NCI-H1048 (cell line): ENCODE measurements at places on chromosomes 3 and 15.
A peak's percentile ranks its signal among the peaks of the same experiment; 100 is the strongest.

DNA sequence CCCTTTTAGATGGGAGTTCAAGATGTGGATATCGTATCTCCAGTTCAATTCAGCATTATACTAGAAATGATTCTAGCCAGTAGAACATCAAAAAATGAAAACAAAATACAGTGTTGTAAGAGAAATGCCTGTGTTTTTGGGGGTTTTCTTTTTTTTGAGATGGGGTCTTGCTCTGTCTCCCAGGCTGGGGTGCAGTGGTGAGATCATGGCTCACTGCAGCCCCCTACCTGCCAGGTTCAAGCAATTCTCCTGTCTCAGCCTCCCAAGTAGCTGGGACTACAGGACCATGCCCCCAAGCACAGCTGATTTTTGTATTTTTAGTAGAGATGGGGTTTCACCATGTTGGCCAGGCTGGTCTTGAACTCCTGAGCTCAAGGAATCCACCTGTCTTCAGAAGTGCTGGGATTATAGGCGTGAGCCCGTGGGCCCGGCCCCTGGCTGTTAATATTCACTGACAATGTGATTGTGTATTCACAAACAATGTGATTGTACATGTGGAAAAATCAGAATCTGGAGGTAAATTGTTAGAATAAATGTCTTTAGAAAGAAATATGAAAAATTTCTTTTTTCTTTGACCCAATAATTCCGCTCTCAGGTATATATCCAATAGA lies 59.0 kb downstream of the ARIH1 start:
- DNase-seq, result no peak

DNA sequence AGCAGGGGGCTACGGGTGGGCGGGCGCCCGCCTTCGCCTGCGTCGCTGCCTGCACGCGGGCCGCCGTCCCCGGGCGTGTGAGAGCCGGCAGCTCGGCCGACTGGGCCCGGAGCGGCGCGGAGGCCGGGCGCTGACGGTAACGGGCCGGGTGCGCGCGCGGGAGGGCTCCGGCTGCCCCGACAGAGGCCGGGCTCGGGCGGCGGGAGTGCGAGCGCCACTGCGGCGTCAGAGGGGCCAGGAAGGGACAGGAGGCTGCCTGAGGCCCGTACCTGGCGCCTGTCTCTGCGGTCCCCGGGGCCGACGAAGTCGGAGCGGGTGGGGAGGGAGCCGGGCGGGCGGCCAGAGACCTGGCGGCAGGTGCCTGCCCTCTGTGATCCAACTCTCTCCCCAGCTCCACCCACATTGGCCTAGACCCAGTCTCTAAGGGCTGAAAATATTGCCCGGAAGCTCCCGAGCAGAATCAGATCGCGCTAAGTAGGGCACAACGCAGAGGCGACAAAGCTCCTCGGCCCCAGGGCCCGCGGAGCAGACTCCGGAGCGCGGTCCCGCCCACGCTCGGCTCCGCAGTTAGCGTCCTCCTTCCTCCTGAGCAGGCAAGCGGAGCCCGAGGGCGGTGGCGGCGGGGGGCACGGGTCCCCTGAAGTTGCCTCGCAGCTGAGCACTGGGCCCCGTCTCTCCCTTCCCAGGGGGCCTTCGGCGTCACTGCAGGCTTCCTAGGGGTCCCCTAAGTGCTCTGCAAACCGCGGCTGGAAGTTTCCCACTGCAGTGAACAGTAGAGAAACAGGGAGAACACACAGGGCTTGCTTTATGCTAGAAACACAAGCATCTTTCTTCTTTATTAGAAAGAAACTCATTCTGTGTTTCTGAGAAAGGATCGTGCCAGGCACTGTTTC lies at the start of gene MAN2A2:
Gene MAN2A2, plus strand, starts transcription at position 463 of the 893 bp plus-strand sequence. CDS start 906 bp downstream, outside the sequence.
- DNase-seq, result no peak

GRCh38 chr15:73751899-73752805 lies 999 bp downstream of the INSYN1 start:
- DNase-seq, result no peak

GRCh38 chr15:92803852-92804609 lies 96.1 kb upstream of the CHD2 start:
- DNase-seq, result no peak

DNA sequence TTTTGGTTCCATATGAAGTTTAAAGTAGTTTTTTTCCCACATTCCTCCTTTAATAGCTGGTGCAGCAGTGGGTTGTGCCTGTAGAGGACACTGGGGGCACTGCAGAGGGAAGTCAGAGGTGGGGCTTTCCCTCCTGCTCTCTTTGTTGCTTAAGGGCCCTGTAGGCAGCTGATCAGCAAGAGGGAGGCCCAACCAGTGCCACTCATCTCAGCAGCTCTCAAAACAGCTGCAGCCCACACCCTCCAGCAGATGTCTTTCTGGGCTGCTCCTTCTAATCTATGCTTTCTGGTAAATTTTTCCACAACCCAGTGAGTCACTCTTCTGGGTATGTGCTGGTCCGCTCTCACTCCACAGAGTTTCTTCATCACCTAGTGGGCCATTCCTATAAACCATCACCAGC lies 263.8 kb downstream of the FEZF2 start:
- no peak for DNase-seq

GRCh38 chr3:116064646-116065045 lies 380.6 kb downstream of the LSAMP start:
- no peak for DNase-seq

DNA sequence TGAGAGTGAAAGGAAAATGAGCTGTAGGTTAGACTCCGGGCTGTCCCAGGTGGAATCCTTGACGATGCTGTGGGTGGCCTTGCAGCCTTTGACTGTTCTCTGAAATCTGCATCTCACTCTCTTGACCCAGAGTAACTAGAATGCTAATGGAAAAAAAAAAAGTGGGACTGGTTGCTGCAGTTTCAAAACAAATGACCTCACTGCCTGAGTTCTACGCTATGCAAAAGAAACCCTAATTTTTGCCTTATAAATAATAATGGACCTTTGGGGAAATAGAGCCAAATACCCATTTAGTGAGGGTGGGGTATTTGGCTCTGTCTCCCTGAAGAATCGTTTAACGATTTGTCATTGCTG lies 309.7 kb upstream of the C2CD4B start:
- DNase-seq, result no peak

- DNase-seq, result no peak
Observed at GRCh38 chr3:39725321-39725720, 84.1 kb upstream of the MYRIP start.

DNA sequence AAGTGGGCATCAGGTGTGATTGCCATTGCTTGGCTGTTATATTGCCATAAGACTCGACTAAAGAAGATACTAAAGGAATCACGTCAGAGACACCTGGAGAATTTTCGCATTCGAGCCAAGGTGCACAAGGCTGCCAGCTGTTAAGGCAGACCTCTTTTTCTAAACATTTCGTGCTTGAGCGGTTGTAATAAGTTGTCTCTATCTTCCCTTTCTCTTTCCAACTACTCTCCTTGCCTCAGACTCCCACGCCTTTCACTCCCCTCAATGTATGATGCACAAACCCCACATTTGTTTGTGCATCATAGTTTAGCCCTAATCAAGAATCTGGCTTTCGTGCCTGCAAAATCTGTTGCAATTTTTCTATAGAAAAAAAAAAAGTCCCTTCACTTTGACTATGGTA lies 118.0 kb downstream of the IQCH start:
- DNase-seq, result no peak

DNA sequence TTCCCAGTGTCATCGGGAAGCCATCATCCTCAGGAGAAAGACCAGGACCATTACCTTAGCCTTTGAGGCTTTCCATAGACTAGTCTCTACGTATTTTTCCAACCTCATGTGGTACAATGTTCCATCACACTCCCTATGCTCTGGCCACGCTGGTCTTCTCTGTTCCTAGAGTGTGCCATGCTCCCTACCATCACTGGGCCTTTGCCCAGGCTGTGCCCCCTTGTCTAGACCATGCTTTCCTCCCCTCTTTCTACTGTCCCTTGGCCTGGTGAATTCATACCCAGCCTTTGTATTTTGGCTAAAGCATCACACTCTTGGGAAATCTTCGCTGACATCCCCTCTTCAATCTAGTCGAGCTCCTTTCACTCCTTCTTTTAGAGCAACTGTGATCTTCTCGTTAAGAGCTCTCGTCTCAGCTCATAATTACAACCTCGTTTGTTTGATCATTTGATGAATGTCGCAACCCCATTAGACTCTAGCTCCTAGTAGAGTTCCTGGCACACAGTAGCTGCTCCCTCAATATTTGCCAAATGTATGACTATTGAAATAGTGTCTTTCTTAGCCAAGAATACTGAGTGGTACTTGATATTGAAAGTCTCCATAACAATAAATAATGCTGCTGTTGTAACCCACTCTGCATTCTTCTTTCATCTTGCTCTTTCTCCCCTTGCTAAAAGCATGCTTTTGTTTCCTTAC lies 100.2 kb upstream of the FAM3D start:
- no peak for DNase-seq

GRCh38 chr15:88658972-88659931 lies 20.4 kb downstream of the ISG20 start:
- DNase-seq, result no peak

DNA sequence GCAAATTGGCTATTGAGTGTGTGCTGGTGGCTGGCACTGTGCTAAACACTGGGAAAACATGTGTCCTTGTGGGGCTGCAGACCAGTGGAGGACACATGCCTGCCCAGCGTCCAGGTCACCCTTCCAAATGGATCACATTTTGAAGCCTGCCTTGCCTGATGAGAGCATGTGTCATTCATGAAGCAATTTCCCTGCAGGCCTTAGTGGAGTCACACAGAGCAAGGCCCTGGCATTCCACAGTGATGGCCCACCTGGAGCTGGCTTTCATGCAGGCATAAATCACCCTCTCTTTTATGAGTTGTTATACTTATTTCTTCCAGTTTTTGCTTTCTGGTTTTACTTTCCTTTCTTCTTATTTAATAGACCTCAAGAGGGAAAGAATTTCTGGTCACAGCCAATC lies 219.5 kb downstream of the EPHB1 start:
- DNase-seq, result no peak

DNA sequence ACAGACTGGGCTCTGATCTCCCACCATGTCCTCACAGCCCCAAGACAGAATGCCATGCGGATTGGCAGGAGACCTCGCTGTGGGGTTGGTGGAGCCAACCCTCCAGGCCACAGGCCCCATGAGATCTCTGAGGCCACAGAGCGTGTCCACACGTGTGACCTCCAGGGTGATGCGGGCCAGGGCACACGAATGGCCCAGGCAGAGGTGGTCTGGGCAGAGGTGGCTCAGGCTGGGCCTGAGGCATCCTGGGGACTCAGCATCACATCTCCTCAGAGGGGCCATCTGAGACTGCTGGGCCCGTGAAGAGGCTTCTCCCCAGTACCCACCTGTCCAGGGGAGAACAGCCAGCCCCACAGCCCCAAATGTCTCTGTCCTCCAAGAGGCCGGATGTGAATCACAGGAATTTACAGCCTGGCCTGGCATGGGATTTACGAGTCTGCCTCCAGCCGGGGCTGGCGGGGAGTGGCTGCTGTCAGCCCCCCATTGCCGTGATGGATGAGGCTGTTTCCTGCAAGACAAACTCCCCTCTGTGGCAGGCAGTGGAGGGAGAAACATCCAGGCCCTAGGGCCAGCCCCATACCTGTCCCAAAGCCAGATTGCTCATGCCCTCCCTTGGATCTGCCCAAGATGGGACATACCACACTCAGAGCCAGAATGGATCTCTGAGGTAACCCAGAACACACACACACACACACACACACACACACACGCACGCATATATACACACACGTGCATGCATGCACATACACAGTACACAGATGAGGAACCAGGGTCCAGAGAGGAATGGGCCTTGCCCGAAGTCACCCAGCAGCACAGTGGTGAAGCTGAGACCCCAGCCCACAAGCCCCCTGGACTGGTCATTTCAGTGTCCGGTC lies 208.3 kb downstream of the TBC1D2B start:
- DNase-seq, result no peak

GRCh38 chr15:88467935-88468528 lies 524 bp downstream of the MRPS11 start:
- DNase-seq, result no peak

GRCh38 chr3:115254492-115255196 lies 107.6 kb upstream of the ZBTB20 start:
- DNase-seq, result no peak

GRCh38 chr3:48595075-48595525 lies at the start of gene COL7A1:
Gene COL7A1 (minus strand): TSS chr3:48595329. CDS start chr3:48595159, 170 bp downstream.
- no peak for DNase-seq

DNA sequence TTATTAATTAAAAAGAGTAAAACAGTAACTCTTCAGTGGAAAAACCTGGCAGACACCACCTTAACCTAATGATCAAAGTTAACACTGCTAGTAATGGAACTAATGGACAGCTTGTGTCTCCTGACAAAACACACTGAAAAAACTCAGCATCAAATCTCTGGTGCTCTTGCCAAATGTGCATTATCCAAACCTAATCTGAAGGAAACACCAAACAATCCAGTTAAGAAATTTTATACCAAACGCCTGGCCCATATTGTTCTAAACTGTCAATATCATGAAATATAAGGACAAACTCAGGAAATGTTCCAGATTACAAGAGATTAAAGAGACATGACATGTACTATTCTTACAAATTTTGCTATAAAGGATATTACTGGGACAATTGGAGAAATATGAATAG lies 10.4 kb downstream of the RSL24D1 start:
- no peak for DNase-seq

GRCh38 chr15:84734794-84735479 lies 13.5 kb upstream of the ZNF592 start:
- no peak for DNase-seq

GRCh38 chr3:3200632-3201212 lies 21.2 kb upstream of the CRBN start:
- peak; percentile 11 for DNase-seq

DNA sequence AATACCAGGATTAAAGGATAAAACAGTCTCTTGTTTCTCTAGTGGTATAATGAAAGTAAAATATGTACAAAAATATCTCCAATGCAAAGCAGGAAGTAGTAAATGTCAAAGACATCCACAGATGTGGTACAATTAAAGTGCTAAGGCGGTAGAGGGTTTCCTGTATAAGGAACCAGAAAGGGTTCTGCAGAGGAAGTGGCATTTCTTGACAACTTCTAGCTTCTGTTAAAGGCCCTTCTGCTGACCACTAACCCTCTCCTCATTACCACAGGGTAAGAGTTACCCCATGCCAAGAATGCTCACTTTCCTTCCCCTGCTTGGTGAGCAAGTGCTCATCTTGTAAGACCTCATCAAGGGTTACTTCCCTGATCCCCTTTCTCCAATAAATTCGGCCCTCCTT lies 883.6 kb upstream of the NR2F2 start:
- DNase-seq, result no peak

DNA sequence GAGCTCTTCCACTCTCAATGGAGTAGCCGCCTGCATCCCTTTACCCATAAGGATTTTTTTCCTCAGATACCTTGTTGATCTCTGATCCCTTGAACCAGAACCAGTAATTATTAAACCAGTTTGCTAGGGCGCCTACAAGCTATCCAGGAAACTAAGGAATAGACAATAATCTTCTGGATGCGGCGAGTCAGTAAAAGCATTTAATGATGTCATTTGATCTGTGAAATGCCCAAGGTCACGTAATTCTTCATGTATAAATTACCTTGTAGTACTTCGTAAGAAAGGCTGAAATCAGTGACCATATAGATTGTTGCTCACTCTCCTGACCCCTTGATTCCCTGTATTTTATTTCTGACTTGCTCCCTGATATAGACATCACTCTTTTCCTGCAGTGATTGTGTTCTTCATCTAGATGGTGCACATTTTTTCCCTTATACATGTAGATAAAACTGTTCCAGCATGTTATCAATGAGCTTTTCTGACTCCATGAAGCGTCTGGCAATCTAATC lies 548.6 kb upstream of the NAALADL2 start:
- no peak for DNase-seq

GRCh38 chr15:42691770-42692169 lies 45.2 kb downstream of the CDAN1 start:
- no peak for DNase-seq

- no peak for DNase-seq
Observed at GRCh38 chr15:36688310-36689011, 109.0 kb downstream of the CDIN1 start.

GRCh38 chr3:29771602-29772001 lies 490.7 kb downstream of the RBMS3 start:
- DNase-seq, result no peak
